ENCODE measurements at places on chromosomes 2 and 18.
A peak's percentile ranks its signal among the peaks of the same experiment; 100 is the strongest.

GRCh38 chr2:207416111-207416510 is 113.7 kb upstream of the CREB1 start:
- DNase-seq = no peak

DNA sequence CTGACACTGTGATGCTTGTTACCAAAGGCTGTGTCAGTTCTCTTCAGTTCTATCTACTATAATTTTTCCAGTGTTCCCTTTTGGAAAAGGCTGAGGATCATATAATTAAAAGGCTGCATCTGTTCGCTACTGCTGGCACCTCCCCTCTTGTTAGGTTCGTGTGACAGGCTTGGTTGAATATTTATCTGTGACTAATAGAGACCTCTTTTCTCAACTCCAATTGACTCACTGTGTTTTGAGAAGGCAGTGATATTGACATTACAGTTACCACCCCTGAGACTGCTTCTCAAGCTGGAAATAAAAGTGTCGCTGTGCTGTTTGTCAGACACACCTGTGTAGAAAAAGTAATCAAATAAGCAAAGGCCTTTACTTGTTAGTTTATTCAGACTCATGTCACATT is 205.5 kb upstream of the KCNH7 start:
- DNase-seq = no peak

- no peak for DNase-seq
Measured at GRCh38 chr2:154992826-154993225, 294.3 kb downstream of the KCNJ3 start.

DNA sequence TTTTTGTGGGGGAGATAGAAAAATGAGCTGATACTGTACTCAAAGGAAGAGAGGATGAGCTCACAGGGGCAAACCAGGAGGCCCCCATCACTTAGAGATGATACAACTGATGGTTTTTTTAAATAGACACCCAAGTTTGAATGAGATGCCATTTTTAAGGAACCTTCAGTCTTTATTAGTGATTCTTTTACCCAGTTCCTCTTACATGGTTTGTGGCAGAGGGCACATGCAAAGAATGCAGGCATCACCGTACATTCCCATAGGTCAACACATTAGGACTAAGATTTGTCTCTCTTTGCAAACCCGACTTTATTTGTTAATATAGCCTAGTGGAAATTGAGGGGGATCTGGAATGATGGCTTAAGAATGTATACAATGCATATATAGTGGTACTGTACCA is 250.9 kb downstream of the ASXL3 start:
- no peak for DNase-seq

GRCh38 chr2:15941481-15941850 is 1.1 kb downstream of the MYCN start:
- DNase-seq = no peak

GRCh38 chr2:173150087-173150486 is 74.4 kb downstream of the MAP3K20 start:
- peak; percentile 60 for DNase-seq

DNA sequence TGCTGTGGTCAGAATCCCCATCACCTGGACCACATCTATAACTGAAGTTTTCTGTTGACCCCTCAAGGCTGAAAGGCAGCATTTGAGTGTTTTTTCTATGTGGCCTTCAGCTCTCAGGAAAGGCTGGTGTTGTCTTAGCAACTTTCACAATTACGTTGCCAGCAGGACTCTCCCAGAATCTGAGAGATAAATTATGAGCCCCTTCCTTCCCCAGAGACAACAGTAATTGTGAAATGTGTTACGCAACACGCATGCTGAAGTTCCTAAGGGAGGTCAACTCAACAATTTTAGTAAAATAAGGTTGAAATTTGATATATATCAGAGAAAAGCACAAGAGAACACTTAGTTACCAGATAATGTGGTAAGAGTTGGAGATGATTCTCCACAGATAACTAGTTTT is 216.5 kb upstream of the SLC8A1 start:
- DNase-seq = peak; percentile 36

- no peak for DNase-seq
Measured at GRCh38 chr2:52500561-52500960, 1267.0 kb upstream of the CHAC2 start.

GRCh38 chr18:13218368-13218991 is at the start of gene LDLRAD4:
TSS of gene LDLRAD4 (plus strand) at chr18:13218760.
- DNase-seq = no peak

DNA sequence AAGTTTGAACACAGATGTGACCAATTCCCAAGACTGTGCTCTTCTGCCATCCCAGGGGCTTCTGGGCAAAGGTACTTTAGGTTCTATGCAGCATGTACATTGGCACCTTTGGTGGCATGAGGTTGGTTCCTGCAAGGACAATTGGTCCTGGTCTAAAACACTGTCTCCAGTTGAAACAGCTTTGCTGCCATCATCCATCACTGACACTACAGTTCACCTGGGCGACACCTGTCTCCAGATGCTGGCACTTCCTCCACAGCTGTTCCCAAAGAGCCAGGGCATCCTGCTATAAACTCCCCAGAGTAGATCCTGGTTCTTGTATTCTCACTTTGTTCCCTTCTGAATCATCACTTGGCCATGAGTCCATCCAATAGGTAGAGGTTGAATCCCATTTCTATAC is 60.6 kb downstream of the FHOD3 start:
- no peak for DNase-seq

- DNase-seq = no peak
Measured at GRCh38 chr2:7437716-7438632, 520.8 kb downstream of the RNF144A start.

DNA sequence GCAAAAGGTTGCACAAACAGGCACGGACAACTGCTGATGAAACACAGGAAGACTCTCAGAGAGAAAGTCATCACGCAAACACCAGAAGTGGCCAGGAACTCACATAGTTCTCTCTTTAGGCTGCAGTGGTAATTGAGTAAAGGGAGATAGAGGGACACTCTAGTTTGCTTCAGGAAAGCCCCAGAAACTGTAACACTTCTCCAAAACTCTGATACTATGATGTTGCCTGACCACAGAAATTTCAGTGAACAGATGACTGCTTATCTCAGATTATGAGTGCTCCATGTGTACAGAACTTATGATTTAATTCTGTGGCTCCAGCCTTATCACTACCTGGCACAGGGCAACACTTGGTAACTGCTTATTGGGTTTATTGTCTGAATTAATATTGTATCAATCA is 311.5 kb upstream of the GYPC start:
- DNase-seq = no peak

GRCh38 chr2:127181851-127182250 is 38.2 kb downstream of the CYP27C1 start:
- DNase-seq = no peak

GRCh38 chr2:240831594-240832204 is 11.7 kb upstream of the KIF1A start:
- DNase-seq = no peak

- DNase-seq = peak; percentile 59
Measured at GRCh38 chr2:219475697-219476651, 22.7 kb upstream of the GMPPA start.

- no peak for DNase-seq
Measured at GRCh38 chr18:79512461-79513380, 117.0 kb downstream of the NFATC1 start.

DNA sequence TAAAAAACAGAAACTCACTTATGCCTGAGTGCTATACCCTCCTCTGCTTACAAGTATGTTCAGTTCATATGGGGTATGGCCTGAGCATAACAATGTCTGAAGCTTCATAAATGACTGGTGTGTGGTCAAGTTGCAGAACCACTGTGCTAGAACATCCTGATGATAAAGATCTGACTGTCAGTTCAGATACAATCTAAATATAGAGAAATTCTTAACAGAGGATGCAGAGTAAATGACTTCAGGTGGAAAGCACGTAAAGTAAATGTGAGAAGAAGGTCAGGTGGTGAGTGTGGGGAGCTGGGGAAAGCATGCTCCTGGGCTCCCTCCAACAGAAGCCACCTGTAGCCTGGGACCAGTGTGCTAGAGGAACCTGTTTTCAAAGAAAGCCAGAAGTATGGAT is 926.2 kb downstream of the TSN start:
- DNase-seq = no peak

DNA sequence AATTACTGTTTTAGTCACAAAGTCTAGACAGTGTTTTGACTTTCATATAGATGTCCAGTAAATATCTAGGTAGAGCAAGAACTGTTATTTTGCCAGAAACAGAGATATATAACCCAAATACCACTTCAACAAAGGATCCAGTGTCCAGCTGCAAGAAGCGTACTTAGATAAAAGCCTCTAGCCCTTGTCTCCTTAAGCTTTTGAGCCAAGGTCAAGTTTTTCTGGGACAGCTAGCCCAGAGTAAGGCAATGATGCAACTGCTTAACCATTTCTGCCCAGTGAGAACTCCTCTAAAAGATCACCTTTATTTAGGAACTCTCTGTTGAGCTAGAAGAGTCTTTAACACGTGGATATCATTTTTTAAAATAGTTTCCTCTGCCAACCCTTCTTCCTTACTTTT is 1424.9 kb upstream of the NXPH2 start:
- DNase-seq = no peak

DNA sequence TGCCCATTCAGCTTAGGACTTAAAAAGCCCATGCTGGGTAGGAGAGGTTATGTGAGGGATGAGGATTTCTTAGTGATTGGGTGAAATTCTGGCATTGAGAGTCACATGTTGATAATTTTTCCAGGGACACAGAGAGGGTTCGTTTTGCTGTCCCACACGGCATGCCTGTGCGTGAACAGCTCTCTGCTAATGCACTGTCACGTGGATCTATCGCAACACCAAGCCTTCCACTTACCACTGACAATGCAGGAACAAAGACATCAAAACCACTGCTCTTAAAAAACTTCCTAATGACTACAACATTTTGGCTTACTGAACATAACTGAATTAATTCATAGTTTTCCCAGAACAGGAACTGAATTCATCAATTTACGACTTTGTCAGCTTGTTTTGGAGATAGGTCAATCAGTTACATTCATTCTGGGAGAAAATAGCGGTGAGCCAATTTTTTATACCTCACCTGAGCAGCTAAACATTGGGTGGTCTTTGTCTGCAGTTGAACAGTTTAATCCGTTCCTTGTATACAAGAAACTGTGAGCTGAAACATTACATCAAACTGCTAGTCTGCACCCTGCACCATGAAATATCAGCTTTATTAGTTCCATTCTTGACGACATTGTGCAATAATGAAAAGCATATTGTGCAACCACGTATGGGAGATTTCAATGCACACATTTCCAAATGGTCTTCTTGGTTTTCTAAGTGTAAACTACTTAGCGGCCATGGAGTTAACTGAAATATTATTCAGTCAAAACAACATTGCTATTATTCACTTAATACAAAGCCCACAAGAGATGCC is 127.1 kb downstream of the LPIN1 start:
- DNase-seq = peak; percentile 61

DNA sequence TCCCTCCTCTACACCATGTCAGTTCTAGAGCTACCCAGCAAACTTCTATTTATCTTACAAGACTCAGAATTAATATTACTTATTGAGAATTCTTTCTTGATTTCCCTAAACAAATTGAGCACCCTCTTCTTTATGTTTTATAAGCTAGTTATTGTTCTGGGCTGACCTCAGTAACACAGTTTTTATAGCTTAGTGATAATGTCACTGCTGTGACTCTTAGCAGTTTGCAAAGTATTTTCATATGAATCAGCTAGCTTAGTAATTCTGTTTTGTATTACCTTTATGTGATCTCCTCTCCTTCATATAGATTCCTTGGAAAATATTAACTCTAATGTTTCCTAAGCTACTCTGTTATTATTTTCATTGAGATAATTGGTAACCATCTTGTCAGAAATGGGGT is 114.9 kb downstream of the PMS1 start:
- DNase-seq = no peak
